D721Med (cell line): ENCODE measurements at places on chromosomes 12 and 14.

GRCh38 chr12:85281636-85282312 is 1.8 kb downstream of the ALX1 start:
- no peak for DNase-seq

GRCh38 chr14:73591690-73592449 is at the start of gene ACOT4:
Gene ACOT4 (plus strand): TSS chr14:73591873. CDS start chr14:73591960, 87 bp downstream.
- peak; percentile 38 for DNase-seq

DNA sequence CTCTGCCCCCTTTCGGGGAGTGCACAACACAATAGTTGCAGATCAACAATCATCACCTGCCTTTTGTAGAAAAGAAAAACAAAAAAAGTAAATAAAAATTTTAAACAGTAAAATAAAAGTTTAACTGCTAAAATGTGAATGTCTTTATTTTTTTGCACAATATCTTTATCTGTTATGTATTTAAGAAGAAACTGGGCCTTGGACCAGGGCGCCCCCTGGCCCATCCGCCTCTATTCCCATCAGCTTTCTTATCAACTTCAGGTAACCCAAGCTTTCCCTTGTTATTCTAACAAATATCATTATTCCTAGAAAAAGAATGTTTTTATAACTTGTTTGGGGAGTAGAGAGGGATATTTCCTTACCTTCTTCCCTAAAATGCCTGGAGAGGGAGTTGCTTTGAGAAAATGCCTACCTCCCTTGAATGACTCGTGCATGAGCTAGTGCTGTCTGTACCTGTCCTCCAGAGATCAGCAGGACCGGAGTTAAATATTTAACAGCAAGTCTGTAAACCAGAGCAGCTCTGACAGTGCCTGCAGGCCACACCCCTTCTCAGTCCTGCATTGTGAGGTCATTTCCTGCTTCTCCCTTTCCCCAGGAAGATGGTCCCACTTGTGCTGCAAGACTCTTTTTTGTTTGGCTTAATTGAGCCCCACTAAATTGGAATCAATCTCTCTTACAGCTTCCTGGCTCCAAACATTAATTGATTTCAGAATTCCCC is 192.8 kb upstream of the RGS6 start:
- no peak for DNase-seq

DNA sequence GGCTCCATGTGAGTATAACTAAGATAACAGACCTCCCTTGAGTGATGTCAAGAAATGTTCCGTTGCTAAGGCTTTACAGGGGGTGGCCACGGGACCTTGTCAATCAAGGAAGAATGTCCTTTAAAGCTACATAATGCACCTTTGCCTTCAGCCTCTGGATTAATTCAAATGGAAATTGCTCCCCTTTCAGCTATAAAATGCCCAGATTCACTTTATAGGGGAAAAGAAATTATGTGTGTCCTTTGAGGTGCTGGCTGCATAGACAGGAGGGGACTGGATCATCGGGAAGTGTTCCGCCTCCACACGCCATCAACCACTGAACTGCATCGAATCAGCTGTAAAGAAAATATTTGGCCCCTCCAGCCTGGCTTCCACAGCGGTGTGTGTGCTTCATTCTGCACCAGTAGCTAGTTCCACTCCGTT is 415.4 kb downstream of the DPF3 start:
- no peak for DNase-seq
